Psoas muscle (tissue), 8 donors: ENCODE measurements at places on chromosomes 16 and 17. TPM values are rescaled to one million over a fixed set of nuclear protein-coding genes. Genes with fewer than 3 reads are reported as not detected.

The PPY gene
- not detected for polyA plus RNA-seq

The CACNG3 gene
- not detected for polyA plus RNA-seq

The NUDT16L1 gene
- polyA plus RNA-seq, result 7.4 TPM

The AANAT gene
- not detected for polyA plus RNA-seq

The KRTAP4-3 gene
- not detected for polyA plus RNA-seq

The ITGAD gene
- not detected for polyA plus RNA-seq

The TBC1D28 gene
- polyA plus RNA-seq, result not detected

The MGRN1 gene
- 24.6 TPM for polyA plus RNA-seq

The CHD9NB gene
- 0.77 TPM for polyA plus RNA-seq

The SPN gene
- 0.13 TPM for polyA plus RNA-seq

The SLC12A3 gene
- polyA plus RNA-seq, result not detected

The RNU2-1 gene
- polyA plus RNA-seq, result not detected

The TOP2A gene
- 0.14 TPM for polyA plus RNA-seq

The ITGAX gene
- polyA plus RNA-seq, result 0.39 TPM

The NACA2 gene
- not detected for polyA plus RNA-seq

The MARCHF10 gene
- polyA plus RNA-seq, result not detected
